Fibroblast of skin of right quadriceps (primary cell): ENCODE measurements at places on chromosomes 16 and 17.
A peak's percentile ranks its signal among the peaks of the same experiment; 100 is the strongest.

- DNase-seq, result no peak
Measured at GRCh38 chr17:77930780-77931768, 27.4 kb upstream of the TNRC6C start.

DNA sequence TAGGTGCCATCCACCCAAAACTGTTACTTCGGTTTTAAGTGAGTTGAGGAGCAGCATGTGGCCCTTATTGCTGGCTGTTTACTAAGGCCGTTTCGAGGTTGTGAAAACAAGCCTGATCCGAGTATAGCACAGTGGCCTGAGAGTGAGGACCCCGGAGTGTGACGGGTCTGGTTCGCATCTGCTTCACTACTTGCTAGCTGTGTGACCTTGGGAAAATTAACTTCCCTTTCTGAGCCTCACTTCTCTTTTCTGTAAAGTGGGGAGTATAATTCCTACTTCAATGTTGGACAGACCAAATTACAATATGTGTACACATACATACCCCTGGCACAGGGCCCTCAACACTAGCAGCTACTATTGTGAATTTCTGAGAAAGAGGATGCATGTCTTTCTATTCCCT lies 11.7 kb upstream of the HEATR6 start:
- no peak for DNase-seq

DNA sequence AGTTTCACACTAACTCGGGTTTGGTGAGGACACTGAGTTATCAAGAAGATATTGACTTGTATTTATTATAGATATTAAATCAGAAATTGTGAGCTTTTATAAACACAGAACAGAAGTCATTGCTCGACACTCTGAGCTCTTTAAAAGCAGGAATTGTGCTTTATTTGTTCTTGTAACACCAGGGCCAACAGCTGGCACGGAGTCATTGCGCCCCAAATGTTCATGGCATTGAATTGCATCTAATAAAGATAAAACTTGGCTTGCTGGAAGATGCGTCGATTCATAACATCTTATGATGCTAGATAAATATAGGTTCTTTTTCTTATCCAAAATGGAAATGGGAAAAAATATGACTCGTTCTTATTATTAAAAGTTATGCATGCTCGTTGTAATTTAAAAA lies 11.8 kb upstream of the MLYCD start:
- peak; percentile 13 for DNase-seq

DNA sequence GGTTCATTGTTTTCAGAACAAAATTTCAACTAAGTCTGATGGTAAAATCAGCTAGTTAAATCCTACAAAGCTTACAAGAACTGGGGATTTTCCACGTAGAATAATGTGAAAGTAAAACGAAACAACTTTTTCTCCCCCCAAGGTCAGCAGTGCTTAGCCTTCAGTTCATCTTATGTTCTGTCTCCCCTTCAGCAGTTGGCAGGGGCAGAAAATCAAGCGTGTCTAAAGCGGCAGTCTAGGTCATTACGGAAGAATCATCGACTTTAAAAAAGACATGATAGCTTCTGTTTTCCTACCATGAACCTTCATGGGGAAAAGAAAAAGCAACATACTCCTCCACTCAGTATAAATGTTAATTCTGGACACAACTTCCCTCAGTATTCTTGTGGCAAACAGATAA lies 50.7 kb downstream of the GNA13 start:
- no peak for DNase-seq

DNA sequence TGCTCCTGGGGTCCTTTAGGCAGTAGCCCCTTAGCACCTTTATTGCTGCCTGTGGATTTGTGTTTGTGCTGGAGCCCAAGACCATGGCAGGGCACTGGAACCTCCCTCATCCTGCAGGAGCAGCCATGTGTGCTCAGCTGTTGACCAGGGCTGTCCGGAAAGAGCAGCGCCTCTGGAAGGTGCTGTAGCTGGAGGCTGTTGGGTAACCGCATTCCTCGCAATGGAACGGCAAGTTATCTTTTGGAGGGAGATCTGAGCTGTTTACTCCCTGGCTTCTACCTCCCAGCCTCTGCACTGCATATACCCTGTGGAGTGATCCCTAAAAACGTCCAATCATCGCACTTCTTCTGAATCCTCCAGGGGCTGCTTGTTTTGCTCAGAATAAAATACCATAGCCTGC lies 291.0 kb downstream of the SNX29 start:
- DNase-seq, result no peak

DNA sequence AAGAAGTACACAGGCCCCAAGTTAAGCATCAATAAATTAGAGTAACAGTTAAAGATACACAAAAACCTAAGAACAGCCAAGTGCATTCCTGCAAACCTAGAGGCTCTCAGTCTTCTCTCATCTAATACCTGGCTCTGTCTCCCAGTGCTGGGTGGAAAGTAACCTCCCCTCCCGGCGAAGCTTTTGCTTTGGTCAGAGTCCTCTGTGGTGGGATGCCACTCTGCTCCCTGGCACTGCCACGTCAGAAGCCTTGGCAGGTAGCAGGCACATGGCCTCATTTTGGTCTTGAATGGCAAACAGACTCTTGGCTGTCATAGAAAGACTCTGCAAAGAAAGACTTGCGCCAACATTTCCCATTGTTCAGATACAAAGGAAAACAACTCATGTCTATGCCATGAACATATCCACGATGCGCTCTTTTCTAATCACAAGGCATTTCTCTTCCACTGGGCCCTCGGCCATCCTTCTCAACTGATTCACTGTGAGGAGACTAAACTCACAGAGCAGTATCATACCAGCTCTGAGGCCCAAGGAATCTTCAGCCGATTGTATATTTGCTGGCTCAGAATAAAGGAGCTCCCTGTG lies 21.2 kb downstream of the MTHFSD start:
- no peak for DNase-seq

GRCh38 chr17:10729334-10730193 lies at the start of gene TMEM220:
Gene TMEM220, minus strand, starts transcription at chr17:10730023. Its CDS starts 172 bp downstream, at chr17:10729851.
- peak; percentile 73 for DNase-seq

GRCh38 chr17:73640691-73641090 lies 3.6 kb downstream of the SDK2 start:
- no peak for DNase-seq

DNA sequence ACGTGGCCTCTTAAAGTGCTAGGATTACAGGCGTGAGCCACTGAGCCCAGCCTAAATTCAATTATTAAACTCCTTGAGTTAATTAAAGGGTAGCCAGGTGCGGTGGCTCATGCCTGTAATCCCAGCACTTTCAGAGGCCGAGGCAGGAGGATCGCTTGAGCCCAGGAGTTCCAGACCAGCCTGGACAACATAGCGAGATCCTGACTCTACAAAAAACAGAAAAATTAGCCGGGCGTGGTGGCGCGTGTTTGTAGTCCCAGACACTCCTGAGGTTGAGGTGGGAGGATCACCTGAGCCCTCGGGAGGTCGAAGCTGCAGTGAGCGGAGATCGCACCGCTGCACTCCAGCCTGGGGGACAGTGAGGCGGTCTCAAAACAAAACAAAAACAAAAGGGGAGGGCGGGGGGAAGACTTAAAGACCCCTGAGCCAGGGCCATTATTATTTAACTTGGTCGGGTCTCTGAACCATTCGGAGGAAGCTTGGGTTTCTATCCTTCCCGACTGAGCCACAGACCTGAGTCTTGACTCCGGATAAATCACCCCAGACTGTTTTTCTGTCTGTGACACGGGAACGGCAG lies 19.5 kb downstream of the BCL7C start:
- no peak for DNase-seq

GRCh38 chr17:57868007-57868909 lies 18.4 kb upstream of the MRPS23 start:
- DNase-seq, result peak; percentile 93

- no peak for DNase-seq
Measured at GRCh38 chr17:28381141-28381825, 9.8 kb downstream of the SARM1 start.

DNA sequence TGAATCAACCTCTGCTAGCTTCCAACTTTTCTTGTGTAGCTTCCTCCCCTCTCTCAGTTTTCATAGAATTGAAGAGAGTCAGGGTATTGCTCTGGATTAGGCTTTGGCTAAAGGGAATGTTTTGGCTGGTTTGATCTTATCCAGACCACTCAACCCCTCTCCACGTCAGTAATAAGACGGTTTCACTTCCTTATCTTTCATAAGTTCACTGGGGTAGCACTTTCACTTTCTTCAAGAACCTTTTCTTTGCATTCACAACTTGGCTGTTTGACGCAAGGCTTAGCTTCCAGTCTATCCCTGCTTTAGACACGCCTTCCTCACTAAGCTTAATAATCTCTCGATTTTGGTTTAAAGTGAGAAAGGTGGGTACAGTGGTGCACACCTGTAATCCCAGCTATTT lies 29.7 kb upstream of the OR1A2 start:
- no peak for DNase-seq

GRCh38 chr16:17331071-17331607 lies 139.6 kb downstream of the XYLT1 start:
- peak; percentile 43 for DNase-seq

DNA sequence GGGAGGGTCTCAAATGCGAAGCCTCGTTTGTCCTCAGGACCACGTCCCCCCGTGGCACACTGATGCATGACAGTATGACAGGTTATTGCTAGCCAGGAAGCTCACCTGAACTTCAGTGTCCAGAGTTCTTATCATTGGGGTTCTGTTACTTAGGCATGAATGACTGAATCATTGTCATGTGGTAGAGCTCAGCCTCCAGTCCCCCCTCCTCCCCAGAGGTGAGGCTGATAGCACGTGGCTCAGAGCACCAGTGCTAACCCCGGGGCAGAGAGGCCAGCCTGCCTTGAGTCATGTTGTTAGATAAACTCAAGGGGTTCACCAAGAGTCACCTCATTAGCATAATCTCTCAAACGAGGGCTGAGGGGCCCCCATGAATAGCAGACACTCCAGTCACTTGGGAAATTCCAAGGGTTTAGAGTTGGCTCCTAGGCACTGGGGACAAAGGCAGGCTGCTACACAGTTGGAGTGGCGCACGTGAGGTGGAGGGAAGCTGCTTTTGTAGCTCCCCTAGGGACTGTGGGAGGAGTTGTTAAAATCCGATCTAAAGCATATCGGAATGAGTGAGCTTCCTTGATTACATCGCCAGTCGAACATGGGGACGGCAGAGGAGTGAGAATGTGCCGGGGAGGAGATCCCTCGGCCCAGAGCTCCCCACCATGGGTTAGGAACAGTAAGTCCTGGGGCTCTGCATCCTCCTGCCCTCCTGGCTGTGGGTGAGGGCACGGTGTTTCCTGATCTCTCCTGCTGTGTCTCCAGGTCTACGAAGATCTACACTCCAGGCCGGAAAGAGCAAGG lies 18.2 kb downstream of the DHX38 start:
- no peak for DNase-seq

GRCh38 chr17:68763562-68763961 lies 162.4 kb upstream of the FAM20A start:
- no peak for DNase-seq

- DNase-seq, result peak; percentile 94
Measured at GRCh38 chr17:4204710-4205173, 59.0 kb downstream of the ANKFY1 start.

DNA sequence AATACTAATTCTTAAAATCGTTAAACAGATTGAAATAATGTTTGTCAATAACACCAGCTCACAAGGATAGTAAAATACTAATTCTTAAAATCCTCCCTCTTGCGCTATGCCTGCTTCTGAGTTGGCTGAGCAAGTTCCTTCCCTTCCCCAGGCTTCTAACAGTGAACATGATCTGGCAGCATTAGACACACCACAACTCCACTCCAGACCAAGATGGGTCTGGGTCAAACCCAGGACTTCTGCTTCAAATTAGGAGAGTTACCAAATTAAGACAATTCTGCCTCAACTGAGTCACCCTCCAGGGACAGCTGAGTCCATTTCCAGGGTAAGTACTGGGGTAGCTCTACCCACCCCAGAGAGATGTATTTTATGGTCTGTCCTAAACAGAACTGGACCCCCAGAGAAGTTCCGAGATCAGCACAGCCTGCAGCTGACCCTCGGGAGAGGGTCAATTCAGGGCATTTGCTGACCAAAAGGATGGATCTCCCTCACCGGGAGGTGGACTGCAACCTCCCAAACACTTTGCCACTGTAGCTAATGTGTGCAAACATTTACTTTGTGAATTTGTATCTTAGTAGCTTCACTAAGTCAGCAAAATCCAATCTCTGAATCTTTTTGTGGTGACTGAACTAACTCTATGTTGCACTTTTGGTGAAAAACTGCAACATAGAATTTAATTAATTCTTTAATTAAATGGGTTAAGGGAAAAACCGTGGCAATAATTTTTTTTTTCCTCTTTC lies 48.8 kb downstream of the ADCY9 start:
- peak; percentile 62 for DNase-seq

DNA sequence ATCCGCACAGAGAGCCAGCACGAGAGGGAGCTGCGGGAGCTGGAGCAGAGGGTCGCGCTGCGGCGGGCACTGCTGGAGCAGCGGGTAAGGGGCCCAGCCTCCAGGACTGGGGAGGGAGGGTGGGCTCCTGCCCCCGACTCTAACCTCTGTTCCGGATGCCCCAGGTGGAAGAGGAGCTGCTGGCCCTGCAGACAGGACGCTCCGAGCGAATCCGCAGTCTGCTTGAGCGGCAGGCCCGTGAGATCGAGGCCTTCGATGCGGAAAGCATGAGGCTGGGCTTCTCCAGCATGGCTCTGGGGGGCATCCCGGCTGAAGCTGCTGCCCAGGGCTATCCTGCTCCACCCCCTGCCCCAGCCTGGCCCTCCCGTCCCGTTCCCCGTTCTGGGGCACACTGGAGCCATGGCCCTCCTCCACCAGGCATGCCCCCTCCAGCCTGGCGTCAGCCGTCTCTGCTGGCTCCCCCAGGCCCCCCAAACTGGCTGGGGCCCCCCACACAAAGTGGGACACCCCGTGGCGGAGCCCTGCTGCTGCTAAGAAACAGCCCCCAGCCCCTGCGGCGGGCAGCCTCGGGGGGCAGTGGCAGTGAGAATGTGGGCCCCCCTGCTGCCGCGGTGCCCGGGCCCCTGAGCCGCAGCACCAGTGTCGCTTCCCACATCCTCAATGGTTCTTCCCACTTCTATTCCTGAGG lies 4.4 kb downstream of the HIRIP3 start:
- DNase-seq, result no peak

DNA sequence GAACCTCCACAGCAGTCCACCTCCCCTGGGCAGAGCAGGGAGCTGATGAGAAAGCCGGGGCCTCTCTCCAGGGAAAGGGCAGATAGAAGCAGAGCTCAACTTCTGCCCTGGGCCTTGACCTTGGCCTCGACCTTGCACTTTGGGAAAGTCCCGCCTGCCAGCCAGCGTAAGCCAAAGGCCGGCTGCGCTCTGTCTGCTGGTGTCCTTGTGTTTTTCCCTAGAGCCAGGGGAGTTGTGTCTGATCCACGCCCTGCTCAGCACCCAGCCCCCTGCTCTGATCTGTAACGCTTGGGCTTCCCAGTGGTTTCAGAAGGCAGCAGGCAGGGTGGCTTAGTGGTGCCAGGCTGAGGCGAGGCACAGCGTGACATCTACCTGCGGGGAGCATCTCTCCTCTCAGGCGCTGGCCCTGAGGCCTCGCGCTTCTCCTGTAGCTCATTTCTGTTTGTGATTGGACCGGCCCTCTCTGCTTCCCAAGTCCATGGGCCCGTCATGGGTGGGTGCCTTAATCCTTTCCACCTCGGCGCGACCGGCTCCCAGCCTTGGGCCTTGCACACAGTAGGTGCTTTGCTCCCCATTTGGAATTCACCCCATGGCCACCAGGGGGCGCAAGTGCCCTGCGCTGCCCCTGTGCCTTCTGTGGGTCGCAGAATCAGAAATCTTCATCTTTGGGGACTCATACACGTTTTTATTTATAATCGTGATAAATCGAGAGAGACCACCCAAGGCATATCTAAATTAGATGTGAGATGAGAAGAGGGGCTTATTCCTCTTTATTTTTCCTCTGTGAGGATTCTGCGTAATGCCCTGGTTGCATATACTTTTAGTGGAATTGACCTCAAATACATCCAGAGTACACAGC lies 24.2 kb downstream of the SGSH start:
- peak; percentile 17 for DNase-seq

- DNase-seq, result peak; percentile 14
Measured at GRCh38 chr17:57600074-57600473, 145.0 kb downstream of the CCDC182 start.

GRCh38 chr17:18258356-18259038 lies at the start of gene FLII:
Gene FLII, minus strand, starts transcription at chr17:18258738. Its CDS starts 48 bp downstream, at chr17:18258690.
- DNase-seq, result peak; percentile 16
